ENCODE measurements at places on chromosomes 2 and 18.

GRCh38 chr2:20184067-20184938, 40.6 kb downstream of the SDC1 start:
- DNase-seq = no peak

- no peak for DNase-seq
Measured at GRCh38 chr2:128281852-128282245, 36.8 kb downstream of the HS6ST1 start.

DNA sequence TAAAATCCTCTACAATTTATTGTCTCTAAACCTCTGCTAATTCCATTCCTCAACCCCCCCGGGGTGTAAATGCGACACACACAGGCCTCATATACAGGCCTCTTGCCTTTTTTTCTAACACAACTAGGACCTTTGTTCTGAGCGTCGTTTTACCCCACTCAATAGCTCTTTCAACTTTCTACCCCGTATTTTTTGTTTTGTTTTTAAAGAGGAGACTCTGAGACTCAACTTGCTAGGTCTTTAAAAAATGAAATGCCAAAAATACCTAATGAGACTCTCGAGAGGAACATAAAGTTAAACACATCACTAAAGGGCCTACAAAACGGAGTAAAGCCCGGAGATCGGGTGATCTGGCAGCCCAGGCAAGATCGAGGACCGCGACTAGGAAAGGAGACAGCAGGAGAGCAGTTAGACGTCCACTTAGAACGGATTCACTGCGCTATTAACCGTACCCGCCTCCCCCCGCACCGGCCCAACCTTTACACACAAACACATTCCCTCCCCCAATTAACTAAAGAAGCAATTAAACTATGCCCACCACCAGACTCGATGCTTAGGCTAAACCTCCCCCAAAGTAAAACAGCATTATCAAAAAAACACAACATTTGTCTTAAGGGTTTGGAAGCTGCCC, 1.7 kb downstream of the TRIP12 start:
- peak; percentile 27 for DNase-seq

- no peak for DNase-seq
Measured at GRCh38 chr2:175432021-175432420, 250.5 kb upstream of the ATP5MC3 start.

- DNase-seq = no peak
Measured at GRCh38 chr2:165562233-165562632, 92.7 kb downstream of the CSRNP3 start.

DNA sequence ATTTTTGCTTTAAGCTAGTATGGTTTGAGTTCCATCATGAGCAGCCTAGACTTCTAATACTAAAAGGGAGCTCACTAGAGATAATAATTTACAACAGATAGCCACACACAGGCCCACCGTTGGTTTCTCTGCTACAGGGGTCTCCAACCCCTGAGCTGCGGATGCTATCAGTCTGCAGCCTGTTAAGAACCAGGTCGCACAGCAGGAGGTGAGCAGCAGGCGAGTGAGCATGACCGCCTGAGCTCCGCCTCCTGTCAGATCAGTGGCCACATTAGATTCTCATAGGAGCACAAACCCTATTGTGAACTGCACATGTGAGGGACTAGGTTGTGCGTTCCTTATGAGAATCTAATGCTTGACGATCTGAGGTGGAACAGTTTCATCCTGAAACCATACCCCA, 150.6 kb downstream of the HRH4 start:
- DNase-seq = no peak

DNA sequence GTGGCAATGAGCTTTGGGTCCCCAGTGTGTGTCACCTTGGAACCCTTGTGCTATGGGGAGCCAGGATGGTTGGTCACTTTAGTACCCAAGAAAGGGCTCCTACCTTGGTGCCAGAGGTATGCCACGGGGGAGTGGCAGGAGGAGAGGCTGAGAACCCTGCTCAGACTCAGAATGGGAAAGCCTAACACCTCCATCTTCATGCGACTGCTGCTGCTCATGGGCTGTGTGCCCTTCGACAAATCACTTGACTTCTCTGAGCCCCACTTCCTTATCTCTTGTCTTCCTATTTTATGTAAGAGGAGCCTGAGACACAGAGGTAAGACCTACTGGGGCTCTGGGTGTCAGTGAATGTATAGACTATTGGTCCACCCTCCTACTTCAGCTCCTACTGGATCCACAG, 25.1 kb downstream of the EHD3 start:
- no peak for DNase-seq

DNA sequence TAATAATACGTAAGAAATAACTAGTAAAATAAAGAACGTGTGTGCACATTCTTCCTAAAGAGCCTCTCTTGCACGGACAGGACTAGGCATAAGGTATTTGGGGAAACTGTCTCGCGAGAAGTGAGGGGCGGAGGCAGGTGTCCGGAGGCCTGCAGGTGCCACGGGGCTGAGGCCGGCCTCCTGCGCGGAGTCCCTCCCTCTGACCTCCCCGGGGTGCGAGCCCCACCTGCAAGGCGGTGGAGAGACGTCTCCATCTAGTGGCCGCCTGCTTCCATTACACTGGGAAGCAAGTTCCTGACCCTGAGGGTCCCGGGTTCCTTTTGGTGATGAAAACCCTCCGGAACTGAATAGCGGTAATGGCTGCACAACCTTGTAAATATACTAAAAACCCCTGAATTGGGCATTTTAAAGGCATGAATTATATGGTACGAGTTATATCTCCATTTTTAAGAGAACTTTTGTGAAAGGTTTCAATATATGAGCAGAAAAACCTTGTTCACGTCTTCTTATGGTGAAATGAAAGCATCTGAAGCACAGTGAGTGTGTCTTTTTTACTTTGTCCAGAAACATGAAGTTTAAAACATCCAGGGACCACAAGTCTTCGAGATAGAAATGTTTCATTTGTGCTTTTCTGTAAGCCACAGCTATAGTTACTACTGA, 35.5 kb upstream of the CTDP1 start:
- DNase-seq = peak; percentile 82

DNA sequence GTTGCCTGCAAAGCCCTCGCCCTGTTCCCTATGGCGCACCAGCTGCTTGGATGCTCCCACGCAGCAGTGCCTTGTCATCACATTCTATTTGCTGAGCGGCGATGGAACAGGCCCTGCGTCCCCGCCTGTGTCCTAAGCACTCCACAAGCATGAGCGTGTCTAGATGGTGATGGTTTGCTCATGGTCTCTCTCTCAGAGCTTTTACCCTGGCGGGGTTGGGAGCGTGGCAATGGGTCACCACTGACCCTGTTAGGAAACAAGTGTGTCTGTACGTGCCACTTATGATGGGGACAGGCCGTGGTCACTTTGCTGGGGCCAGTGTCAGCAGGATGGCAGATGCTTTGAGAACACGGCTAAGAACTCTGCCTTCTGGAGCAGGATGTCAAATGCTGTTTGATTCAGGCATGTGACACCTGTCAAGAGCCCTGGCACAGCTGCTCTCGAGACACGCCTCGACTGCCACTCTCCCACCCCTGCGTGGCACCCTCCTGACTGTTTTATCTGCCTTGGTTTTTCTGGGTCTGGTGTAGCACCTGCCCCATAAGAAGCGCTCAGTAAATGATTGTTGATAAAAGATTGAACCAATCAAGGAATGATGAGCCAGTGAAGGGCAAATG, 44.2 kb downstream of the RRM2 start:
- DNase-seq = no peak

DNA sequence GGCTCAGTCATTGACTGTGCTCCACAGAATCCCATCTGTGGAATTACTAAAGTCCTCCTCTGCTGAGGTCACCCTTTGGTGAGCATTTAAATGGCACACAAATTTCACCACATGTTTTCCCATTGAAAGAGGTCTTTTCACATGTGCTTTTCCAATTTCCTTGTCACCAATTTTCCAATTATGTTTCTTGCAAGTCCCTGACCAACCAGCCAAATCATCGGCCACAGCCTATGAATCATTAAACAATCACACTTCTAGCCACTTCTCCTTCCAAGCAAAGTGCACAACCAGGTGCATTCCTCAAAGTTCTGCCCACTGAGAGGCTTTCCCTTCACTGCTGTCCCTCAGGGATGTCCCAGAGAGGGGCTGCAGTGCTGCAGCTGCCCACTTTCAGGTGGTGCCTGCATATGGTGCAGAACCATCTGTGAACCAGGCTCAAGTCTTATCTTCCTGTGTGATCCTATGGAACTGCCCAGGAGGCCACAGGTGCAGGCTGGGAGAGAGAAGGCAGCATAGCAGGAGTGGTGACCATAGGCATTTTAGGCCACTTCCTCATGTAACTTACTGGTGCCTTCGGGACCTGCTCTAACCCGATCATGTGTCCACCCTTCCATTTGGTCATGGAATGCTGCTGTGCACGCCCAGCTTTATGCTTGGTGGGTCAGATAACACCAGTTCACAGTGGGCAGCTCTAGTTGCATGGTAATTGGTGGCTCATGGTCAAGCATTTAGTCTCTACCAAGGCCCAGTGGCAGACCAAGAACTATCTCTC, 153.0 kb downstream of the SEPTIN10 start:
- no peak for DNase-seq

- DNase-seq = no peak
Measured at GRCh38 chr2:132479155-132479554, 62.5 kb downstream of the GPR39 start.

GRCh38 chr2:123692121-123692520, 333.0 kb upstream of the CNTNAP5 start:
- no peak for DNase-seq

- no peak for DNase-seq
Measured at GRCh38 chr2:142140434-142140845, 9.6 kb upstream of the LRP1B start.

DNA sequence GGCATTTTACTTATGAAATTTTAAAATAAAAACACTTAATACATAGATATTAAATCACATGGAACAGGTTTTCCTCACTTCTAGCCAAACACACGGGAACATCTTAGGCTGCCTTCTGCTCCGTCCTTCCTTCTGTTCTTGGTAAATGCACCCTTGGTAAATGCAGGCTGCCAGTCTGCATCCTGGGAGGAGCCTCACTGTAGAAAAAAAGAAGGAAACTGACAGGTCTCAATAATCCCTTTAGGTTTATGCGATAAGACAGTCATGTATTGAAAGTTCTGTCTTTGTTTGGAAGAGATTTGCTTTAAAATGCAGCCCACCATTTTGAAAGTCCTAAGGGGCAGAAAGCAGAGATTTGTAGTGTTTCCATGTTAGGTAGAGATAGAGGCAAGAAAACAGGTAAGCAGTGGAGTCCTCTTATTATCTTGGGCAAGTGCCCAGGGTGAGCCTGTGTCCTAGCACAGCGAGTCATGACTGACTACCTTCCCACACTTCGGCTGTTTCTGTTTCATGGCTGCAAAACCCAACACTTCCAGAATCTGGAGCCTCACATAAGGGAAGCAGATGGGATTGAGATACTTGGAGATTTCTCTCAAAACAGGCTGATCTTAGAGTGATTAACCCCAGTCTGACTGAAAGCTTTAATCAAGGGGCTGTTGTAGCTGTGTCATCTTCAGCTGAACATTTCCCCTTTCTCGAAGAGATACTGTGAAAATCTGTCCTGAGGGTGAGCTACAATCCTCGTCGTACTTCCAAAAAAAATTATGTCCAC, 131.4 kb upstream of the MAP3K20 start:
- no peak for DNase-seq

GRCh38 chr18:78939105-78939504, 40.5 kb upstream of the SALL3 start:
- DNase-seq = no peak

- no peak for DNase-seq
Measured at GRCh38 chr2:218470448-218470847, 51.5 kb downstream of the VIL1 start.

DNA sequence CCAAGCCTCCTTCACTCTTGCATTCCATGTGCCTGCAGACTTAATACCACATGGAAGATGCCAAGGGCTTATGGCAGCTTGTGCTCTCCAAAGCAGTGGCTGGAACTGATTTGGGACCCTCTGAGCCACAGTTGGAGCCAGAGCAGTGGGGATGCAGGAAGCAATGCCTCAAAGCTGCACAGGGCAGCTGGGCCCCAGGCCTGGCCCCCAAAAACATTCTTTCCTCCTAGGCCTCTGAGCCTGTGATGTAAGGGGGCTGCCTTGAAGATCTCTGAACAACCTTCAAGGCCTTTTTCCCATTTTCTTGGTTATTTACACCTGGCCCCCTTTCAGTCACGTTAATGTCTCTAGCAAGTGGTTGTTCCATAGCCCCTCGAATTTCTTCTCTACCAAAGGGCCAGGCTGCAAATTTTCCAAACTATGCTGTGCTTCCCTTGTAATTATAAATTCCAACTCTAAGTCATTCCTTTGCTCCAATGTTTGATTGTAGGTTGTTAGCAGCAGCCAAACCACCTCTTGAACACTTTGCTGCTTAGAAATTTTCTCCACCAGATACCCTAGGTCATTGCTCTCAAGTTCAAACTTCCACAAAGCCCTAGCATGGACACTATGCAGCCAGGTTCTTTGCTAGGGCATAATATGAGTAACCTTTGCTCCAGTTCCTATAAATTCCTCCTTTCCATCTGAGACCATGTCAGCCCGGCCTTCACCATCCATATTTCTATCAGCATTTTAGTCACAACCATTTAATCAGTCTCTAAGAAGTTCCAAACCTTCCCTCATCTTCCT, 245.0 kb upstream of the RBBP8 start:
- no peak for DNase-seq

DNA sequence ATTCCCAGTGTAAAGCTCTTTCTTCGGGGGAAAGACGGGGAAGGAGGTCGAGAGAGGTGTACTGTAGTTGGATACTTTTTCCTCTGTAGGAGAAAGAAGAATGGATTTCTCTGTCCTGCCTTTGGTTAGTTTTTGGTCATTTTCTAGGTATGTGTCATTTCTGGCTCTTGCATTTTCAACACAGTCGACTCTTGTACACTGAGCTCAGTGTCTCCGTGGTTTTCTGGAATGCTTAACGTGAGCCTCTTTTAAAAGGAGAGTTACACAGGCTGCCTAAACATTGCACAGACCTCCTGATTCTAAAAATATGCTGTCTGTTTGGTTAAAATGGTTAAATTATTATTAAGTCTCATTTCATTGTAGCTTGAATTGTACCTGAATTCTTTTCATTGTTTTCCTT, 21.8 kb upstream of the GLS start:
- DNase-seq = no peak

- DNase-seq = peak; percentile 18
Measured at GRCh38 chr18:9017167-9017904, 85.2 kb upstream of the NDUFV2 start.

GRCh38 chr2:64769392-64770044, 115.8 kb upstream of the SERTAD2 start:
- no peak for DNase-seq

DNA sequence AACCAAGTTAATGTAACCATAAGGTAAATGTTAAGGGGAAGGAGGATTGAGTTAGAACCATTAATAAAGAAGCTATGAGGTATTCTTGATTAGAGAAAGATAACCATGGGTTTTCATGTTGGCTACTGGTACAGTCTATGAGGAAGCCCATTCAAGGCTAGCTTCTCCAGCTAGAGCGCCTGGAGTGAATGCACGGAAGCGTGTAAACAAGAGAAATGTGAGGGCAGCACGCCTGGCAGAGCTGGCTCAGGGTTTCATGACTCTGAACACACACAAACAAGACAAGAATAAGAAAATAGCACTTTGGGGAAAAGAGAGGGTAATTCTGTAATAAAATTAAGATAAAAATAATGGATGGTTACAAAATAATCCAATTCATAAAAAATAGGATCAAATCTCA, 255.3 kb downstream of the PDE11A start:
- no peak for DNase-seq

Data from HEK293T (cell line).